ENCODE measurements at places on chromosomes 7 and 10.

GRCh38 chr10:86413046-86413728 lies 46.6 kb upstream of the GRID1 start:
- DNase-seq, result no peak
- H3K4me1 ChIP-seq, result peaks cover 8% of the 10 kb centered on the region
- H3K27me3 ChIP-seq, result no peaks in the 10 kb centered on the region
- H3K27ac ChIP-seq, result no peak overlapping the region
- H3K36me3 ChIP-seq, result no peaks in the 10 kb centered on the region
- H3K4me3 ChIP-seq, result no peak overlapping the region

GRCh38 chr7:24284699-24285506 lies 913 bp downstream of the NPY start:
- H3K36me3 ChIP-seq, result no peaks in the 10 kb centered on the region
- H3K4me1 ChIP-seq, result peaks cover 4% of the 10 kb centered on the region
- peak; percentile 43 for DNase-seq
- peaks cover 11% of the 10 kb centered on the region for H3K27me3 ChIP-seq

- H3K27me3 ChIP-seq, result no peaks in the 10 kb centered on the region
- no peaks in the 10 kb centered on the region for H3K4me1 ChIP-seq
- no peak overlapping the region for H3K27ac ChIP-seq
- no peak for DNase-seq
Measured at GRCh38 chr10:62386356-62387320, 12.5 kb downstream of the ZNF365 start.

DNA sequence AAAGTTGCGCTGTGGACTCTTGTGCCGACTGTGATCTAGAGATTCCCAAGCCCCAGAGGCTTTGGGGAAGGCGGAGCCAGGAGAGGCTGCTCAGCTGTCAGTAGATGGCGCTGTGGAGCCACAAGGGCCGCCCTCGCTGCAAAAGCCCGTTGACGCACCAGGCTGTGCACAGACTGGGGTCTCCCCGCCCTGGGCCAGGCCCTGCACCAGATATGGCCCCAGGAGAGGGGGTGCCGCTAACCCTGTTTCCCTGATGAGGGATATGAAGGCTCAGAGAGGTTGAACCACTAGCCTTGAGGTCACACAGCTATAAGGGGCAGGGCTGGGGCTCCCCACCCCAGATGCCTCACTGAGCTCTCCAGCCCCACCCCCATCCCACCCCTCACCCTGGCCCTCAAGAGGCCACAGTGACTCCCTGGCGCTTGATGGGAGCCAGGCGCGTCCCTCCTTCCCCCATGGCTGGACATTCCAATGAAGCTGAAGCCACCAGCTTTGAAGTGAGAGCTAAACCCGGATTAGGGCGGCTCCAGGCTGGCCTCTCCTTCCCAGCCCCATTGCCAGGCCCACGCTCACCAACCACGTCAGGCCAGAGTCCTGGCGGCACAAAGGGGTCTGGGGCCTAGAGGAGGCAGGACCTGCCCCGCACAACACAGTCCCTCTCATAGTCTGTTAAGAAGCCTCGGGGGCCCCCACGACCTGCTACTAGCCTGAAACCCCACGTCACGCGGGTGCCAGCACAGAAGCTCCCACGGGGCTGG lies 26.4 kb downstream of the MYL10 start:
- H3K36me3 ChIP-seq, result no peaks in the 10 kb centered on the region
- DNase-seq, result peak; percentile 92
- peaks cover 2% of the 10 kb centered on the region for H3K27me3 ChIP-seq
- H3K4me1 ChIP-seq, result no peaks in the 10 kb centered on the region
- no peak overlapping the region for H3K27ac ChIP-seq

- H3K4me3 ChIP-seq, result no peak overlapping the region
- DNase-seq, result no peak
- peaks cover 8% of the 10 kb centered on the region for H3K4me1 ChIP-seq
- H3K27ac ChIP-seq, result peak overlapping the region; percentile 11
- H3K36me3 ChIP-seq, result peaks cover 7% of the 10 kb centered on the region
- no peaks in the 10 kb centered on the region for H3K27me3 ChIP-seq
Measured at GRCh38 chr7:38893061-38893460, 15.9 kb downstream of the VPS41 start.

DNA sequence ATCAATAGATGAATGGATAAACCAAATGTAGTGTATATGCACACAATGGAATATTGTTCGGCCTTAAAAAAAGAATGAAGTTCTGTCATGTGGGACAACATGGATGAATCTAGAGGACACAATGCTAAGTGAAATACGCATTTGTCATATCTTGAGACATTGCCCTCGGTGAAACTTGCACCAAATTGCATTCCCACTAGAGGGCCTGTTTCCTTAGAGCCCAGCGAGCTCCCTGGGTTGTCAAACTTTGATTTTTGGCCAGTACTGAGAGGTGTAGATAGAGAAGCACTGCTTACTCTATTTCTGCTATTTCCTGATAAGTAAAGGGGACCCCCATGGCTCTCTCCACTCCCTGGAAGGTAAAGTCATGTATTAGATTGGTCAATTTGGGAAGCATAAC lies 157.1 kb downstream of the GPAM start:
- H3K27me3 ChIP-seq, result no peaks in the 10 kb centered on the region
- H3K4me3 ChIP-seq, result no peak overlapping the region
- H3K4me1 ChIP-seq, result no peaks in the 10 kb centered on the region

- H3K27ac ChIP-seq, result no peak overlapping the region
- DNase-seq, result no peak
- no peaks in the 10 kb centered on the region for H3K27me3 ChIP-seq
- no peaks in the 10 kb centered on the region for H3K4me1 ChIP-seq
- no peaks in the 10 kb centered on the region for H3K36me3 ChIP-seq
- no peak overlapping the region for H3K4me3 ChIP-seq
Measured at GRCh38 chr10:110613341-110613995, 30.7 kb upstream of the RBM20 start.

Measured in endothelial cell (in vitro differentiated cells).